ENCODE measurements at places on chromosomes 1 and 21. TPM values are rescaled to one million over a fixed set of nuclear protein-coding genes. Genes with fewer than 3 reads are reported as not detected.

Gene AGMAT
- total RNA-seq, result 5.4 TPM

Gene SHC1
- total RNA-seq, result 244 TPM

Gene PSRC1
- total RNA-seq, result 24.3 TPM

Gene RPE65
- total RNA-seq, result not detected

Gene AGO4
- 2.8 TPM for total RNA-seq

Gene HPCA
- 0.66 TPM for total RNA-seq

Gene OVAAL
- 0.09 TPM for total RNA-seq

Gene KRTAP21-2
- not detected for total RNA-seq

Gene PEAR1
- total RNA-seq, result 6.0 TPM

Gene SFPQ
- 183 TPM for total RNA-seq

Gene TFB2M
- 37.4 TPM for total RNA-seq

Gene SPATA21
- 0.05 TPM for total RNA-seq

Gene DAB1
- not detected for total RNA-seq

Gene NID1
- 7.7 TPM for total RNA-seq

Gene NMNAT2
- 0.47 TPM for total RNA-seq

Gene DISP3
- 0.20 TPM for total RNA-seq

Gene S100A12
- total RNA-seq, result not detected

Gene OR2M3
- not detected for total RNA-seq

Gene PTPN22
- total RNA-seq, result not detected

Measured in A549 treated with GW870086 at 1 μM for 4 hours (cell line).